Right lobe of liver (tissue), 6 donors: ENCODE measurements at places on chromosomes 2 and 18. TPM values are rescaled to one million over a fixed set of nuclear protein-coding genes. Genes with fewer than 3 reads are reported as not detected.

- DNase-seq = no peak
These were observed 311.9 kb upstream of the HDAC4 start for GRCh38 chr2:239712755-239713154.

Gene PROM2
- 0.64 TPM for total RNA-seq

- DNase-seq = no peak
These were observed 45.9 kb downstream of the TGIF1 start for GRCh38 chr18:3495691-3496430.

DNA sequence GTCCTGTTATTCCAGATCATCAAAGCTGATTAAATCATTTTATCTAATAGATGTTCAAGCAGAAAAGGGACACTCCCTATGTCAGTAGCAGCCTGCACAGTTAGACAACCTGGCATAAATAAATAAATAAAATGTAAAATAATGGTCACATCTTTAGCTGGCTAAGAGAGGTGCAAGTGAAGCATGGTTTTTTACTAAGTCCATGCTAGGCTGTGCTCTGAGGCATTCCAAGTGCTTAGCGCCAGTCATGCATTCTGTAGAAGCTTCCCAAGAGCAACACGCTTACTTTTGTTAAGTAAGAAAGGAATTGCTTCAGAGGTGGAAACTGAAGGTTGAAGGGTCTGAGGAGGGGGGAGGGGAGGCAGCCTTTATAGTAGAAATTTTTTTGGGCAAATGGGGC is 351.2 kb downstream of the CDH2 start:
- no peak for DNase-seq

Gene ITGB6
- total RNA-seq = 0.68 TPM
